ENCODE measurements at places on chromosomes 2 and 18. TPM values are rescaled to one million over a fixed set of nuclear protein-coding genes. Genes with fewer than 3 reads are reported as not detected.

Gene IGFBP5
- total RNA-seq, result 0.02 TPM

GRCh38 chr2:60659026-60659425 lies 97.0 kb upstream of the PAPOLG start:
- no peak overlapping the region for H3K4me3 ChIP-seq
- H3K4me1 ChIP-seq, result peaks cover 12% of the 10 kb centered on the region
- H3K36me3 ChIP-seq, result peaks cover 2% of the 10 kb centered on the region

GRCh38 chr2:13822365-13822764 lies 810.2 kb upstream of the LRATD1 start:
- no peaks in the 10 kb centered on the region for H3K27me3 ChIP-seq
- DNase-seq, result no peak
- H3K4me3 ChIP-seq, result no peak overlapping the region
- H3K27ac ChIP-seq, result no peak overlapping the region
- H3K4me1 ChIP-seq, result no peaks in the 10 kb centered on the region

- no peak overlapping the region for H3K27ac ChIP-seq
- no peak overlapping the region for H3K4me3 ChIP-seq
- H3K36me3 ChIP-seq, result no peaks in the 10 kb centered on the region
- H3K4me1 ChIP-seq, result no peaks in the 10 kb centered on the region
Measured at GRCh38 chr2:23289671-23290070, 95.3 kb upstream of the KLHL29 start.

Data from activated CD8-positive, alpha-beta memory T cell treated with anti-CD3 and anti-CD28 coated beads, Interleukin-2, amount 10 ng/mL, durations not matched to agents 7 days and 5 days (primary cell).